Stimulated activated CD8-positive, alpha-beta memory T cell treated with anti-CD3 and anti-CD28 coated beads, Interleukin-4, amount 100 ng/mL, for 48 hours (primary cell): ENCODE measurements at places on chromosomes 16 and 17.

DNA sequence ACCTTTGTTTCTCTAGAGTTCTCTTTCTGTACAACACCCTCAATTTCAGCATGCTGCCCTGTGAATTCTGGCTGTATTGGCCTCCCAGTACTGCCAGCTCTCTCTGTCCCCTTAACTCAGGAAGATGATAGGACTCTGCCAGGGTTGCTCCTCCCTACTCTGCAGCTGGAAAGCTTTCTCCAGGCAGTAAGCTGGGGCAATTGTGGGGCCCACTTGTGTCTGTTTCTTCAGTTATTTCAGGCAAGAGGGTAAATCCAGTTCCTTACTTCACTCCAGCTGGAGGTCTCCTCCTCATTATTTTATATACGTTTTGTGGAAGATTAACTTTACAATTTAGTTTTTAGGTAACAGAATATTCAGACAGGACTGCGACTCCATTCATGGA lies 9.9 kb downstream of the C17orf100 start:
- DNase-seq: no peak

DNA sequence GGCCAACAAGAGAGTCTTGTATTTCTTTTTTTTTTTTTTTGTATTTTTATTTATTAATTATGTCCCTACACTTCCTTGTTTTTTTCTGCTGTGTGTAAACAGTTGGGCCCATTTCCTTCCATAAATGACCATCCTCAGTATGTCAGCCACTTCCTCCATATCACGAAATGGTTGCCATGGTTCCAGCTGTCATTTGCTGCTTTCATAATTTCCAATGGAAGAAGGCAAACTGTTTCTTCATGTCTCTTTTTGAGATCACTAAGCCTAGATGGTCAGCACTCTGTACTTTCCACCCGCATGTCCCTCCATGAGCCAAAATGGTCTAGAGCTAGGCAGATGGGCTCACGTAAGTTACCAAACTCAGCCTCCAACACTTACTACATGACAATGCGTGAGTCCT lies 133.5 kb upstream of the FOXF1 start:
- no peak for DNase-seq

DNA sequence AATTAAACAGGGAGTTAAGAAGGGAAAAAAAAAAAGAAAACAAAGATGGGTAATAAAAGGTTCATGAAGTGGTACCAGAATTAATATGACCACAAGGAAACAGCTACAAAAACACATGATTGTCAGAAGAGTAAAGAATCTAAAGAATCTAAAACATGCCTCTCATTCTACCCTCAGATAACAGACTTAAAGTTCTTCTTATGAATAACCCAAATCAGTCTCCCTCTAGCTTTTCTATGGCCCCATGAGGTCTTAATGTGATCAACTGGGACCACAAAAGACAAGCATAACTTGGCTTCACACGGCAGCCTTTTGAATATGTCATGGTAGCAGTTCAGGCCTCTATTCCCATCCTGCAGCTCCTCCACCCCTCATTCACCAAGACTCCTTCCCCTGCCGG lies 6.9 kb downstream of the MYH10 start:
- DNase-seq: no peak

DNA sequence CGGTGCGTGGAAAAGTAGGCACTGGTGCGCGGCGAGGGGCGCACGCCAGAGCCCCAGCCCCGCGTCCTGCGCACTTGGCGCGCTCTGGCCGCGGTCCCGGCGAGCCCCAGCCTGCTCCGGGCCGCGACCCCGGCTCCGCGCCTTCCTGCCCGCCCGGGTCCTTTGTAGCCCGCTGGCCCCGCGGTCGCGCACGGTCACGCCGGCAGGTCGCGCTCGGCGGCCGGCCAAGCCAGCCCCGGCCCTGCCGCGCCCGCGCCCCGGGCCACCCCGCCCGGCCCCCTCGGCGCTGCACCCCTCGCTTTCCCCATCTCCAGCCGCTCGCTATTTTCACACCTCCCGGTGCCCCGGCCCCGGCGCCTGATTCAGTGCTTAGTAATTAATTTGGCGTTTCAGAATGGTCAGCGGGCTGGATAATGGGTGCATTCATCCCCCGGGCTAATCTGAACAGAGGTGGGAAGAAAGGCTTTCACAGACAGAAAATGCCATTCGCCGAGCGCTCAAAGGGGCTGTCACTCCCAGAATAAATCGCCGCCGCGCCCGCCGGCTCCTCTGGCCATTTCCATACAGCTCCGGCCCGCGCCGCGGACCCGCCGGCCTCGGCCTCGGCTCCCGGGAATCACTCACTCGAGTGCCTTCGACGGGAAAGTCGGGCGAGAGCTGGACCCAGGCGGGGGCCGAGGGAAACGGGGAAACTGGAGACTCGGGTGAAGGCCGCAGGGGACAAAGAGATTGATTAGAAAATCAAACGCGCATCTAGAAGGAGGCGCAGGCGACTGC lies 17.8 kb upstream of the NTN1 start:
- no peak for DNase-seq

- peak; percentile 79 for DNase-seq
Measured at GRCh38 chr16:55711959-55712876, 56.4 kb downstream of the SLC6A2 start.

- peak; percentile 67 for DNase-seq
Measured at GRCh38 chr17:79838522-79839274, 542 bp downstream of the CBX4 start.

DNA sequence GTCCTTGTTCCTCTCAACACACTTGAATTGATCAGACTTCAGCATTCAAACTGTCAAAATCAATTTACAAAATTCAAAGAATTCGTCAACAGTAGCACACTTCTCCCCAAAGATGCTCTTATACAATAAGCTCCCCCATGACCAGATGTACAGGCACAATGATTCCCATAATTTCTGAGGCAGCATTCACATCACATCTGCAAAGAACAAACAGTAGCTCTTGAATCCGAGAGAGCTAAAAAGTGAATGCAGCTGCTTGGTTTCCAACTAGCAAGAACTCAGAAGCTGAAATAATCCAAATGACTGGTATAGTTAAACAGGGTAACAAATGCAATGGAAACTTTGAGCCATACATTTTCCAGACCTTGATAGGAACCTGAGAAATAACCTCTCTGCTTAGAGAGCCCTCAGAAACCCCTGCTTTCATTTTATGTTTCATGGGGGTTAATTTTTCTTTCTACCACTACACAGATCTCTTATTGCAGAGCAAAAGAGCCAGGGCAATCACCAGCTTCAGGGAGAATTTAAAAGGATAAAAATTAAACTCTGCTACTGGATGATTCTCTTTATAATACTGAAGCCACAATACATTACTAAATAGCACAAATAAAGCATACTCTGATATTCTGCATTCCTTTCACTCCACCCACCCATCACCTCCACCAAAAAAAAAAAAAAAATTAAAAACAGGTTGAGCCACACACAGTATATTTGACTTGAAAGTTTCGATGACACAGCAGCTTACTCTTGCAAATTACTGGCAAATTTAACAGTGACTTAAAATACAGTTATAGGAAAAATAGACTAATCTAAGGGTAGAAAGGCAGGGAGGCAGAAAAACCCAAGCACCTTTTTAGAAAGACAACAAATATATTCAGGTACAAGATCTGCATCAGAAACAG lies 23.1 kb upstream of the TMEM97 start:
- no peak for DNase-seq

DNA sequence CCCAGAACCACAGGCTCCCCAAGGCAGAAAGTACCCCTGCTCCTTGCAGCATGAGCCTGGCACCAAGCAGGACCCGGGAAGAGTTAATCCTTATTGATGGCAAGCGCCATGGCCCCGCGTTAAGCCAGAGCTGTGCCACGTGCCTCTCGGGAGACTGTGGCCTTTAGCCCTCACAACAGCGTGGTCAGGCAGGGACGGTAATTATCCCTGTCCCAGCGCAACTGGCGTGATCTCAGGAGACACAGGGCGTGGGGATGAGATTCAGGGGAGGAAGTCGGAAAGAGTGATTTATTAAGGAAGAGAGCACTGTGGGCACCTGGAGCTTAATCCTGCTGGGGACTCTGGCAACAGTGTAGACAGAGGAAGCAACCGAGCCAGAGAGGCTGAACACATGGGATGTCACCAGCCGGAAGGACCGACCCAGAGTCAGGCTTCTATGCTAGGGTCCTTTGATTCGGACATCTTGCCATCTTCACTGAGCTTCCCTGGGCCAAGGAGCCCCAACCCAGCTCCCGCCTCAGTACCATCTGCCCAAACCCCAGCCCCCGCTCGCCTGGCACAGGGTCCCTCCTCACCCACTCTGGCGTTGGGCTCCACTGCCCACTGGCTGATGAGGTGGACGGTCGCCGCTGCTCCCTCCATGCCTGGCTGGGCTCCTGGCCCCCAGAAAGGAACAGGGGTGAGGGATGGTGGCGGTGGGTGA lies 16.9 kb downstream of the OTOP3 start:
- no peak for DNase-seq

DNA sequence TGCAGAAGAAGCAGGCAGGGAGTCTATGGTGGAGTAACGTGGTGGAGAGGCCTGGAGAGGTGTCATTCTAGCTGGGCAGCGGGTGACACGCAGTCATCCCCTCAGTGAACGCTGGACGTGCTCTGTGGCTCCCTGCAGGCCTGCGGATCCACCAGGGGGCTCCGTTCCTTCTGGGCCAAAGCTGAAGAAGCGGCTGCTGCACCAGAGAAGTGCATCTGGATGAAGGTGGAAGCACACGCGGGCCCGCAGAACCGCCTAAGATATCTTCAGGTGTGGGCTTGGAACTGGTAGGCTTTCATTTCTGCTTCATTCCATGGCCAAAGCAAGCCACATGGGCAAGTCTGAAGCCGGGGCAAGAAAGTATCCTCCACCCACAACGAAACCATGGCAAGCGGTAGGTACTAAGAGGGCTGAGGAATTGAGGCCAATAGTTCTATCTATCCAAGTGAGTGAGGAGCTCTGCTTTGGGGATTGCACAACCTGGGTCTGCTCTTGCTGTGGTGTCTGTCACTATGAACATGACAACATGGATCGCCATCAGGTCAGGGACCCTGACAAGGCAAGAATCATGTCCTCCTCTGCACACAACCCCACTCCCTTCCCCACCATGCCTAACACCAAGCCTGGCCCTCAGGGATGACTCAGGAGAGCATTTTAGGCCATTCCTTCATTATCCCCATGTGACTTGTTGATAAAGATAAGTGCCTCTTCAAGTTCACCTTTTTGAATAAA lies 78.9 kb upstream of the FBXO47 start:
- DNase-seq: no peak

- no peak for DNase-seq
Measured at GRCh38 chr17:71118039-71118438, 948.7 kb downstream of the KCNJ2 start.

- peak; percentile 98 for DNase-seq
Measured at GRCh38 chr17:35373534-35373983, at the start of gene SLFN11. SLFN11 (minus strand) TSS chr17:35373621; CDS start chr17:35363807, 9,814 bp downstream.

- DNase-seq: no peak
Measured at GRCh38 chr17:64413513-64413912, 22.9 kb upstream of the PECAM1 start.
